ENCODE measurements at places on chromosomes 4 and X.

DNA sequence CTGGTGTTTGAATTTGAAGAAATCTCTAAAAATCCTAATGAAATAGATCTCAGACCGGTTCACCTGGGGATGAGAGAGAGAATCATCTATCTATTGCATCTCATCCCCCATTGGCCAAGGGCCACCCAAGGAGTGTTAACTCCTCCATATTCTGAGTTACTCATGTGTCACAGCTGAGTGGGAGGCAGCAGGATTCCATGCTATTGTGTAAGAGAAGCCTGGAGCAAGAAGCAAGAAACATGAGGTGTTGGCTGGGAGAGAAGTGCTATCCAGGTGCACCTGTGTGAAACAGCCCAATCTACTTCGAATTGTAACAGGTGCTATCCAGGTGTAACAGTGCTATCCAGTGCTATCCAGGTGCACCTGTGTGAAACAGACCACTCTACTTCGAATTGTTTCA, 150.3 kb upstream of the MAOA start:
- no peak for DNase-seq

- no peak for DNase-seq
Measured at GRCh38 chrX:111151764-111152163, 55.8 kb downstream of the PAK3 start.

GRCh38 chr4:181646864-181647263, 596.3 kb upstream of the TENM3 start:
- DNase-seq: no peak

DNA sequence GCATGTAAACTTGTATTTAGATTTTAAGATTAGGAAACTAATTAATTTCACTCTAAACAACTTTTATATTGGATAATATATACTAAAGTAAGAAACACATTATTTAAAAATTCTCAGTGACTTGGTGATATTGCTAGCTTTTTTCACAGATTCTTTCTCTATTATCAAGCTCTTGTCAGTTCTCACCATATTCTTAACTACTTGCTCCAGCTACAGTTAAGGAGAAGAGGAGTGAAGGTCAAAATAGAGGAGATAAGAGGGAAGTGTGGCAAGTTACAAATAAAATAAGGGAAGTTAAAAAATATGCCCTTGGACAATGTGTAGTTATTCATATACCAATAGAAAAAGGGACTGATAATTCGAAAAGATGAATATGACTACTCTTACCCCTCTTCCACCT, 34.7 kb upstream of the NAF1 start:
- DNase-seq: no peak

DNA sequence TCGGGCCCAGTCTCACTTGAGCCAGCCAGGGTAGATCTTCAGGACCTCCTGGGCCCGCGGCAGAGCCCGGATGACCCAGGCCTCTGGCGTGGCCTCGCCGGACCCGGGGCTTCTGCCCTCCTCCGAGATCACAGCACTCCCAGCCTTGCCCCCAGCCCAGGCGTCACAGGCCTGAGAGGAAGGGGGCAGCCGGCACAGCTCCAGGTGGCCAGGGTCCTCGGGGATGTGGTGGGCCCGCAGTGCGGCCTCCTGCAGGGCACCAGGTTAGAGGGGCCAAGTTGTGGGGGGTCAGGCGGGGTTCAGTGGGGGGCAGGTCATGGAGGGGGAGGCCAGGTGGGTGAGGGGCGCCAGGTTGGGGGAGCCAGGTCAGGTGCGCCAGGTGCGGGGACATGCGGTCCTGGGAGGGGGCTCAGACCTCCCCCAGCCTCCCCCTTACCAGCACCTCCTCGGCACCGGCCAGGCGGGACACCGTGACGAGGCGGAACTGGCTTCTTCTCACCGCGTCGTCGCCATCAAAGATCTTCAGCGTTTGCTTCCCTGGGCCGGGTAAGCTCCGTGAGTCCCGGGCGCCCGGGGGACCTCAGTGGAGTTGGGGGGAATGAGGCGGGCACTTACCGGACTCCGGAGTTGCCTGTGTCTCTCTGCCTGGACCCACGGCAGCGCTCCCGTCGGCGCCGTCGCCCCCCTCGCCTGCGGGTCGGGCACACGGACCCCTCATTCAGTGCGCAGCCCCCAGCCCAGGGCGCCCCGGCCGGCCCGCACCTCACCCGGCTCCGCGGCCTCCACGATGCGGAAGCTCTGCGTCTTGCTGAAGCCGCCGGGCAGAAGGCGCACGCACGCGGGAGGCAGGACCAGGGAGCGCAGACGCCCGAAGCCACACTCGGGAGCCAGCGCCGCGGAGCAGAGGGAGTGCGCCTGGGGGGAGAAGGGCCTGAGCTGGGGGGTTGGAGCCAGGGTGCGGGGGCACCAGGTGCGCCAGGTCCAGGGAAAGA, 6.0 kb downstream of the DGKQ start:
- no peak for DNase-seq

- no peak for DNase-seq
Measured at GRCh38 chr4:163665521-163666331, 171.2 kb downstream of the TMA16 start.

DNA sequence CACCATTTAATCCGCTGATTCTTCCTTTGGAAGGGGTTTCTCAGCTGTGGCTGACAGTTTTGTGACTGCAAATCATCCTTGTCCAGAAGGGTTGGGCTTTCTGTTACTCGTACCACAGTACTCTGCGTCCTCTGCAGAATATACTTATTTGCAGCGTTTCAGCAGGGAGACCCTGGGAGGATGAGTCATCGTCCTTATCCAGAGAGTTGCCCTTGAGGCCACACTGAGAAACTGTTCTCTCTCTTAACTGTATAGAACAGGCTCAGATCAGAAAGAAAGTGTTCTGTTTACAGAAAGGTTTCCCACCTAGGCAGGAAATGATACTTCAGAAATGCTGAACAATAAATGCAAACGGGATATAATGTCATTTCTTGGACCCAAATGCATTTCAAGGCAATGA, 47.8 kb upstream of the DDX53 start:
- DNase-seq: no peak

DNA sequence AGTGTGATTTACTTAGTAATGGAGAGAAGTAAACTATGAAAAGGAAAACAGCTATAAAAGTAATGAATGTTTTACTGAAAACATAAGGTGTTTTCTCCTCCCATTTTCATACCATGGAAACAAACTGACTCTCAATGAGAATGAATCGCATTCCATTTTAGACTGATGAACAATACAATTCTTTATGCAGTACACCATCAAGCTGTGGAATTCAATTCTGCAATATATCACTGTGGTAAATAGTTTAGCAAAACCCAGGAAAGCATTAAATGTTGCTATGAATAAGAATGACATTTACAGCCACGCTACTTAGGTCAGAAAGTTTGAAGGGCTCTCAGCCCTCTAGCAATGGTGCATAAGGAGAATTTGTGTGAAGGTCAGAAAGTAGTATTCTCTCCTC, 7.4 kb downstream of the DCAF8L2 start:
- DNase-seq: no peak

GRCh38 chrX:118595501-118596042, 100.0 kb downstream of the DOCK11 start:
- DNase-seq: no peak

GRCh38 chr4:95129031-95129430, 371.3 kb downstream of the BMPR1B start:
- no peak for DNase-seq

DNA sequence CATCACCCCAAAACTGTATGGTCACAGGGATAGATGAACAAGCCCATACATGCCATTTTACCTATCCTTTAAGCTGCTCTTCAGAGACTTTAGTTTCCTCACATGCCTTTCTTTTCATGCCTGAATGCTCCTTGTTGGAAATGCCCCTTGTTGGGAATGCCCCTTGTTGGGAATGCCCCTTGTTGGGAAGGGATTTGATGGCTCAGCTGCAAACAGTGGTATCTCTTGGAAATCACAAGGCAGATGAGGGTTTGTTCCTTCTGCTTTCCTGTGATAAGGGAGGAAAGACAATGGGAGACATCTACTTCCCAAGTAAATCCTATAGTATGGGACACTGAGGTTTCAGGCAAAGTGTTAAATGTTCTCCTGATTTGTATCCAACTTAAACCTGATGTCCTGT, 11.5 kb downstream of the CXCL2 start:
- no peak for DNase-seq

DNA sequence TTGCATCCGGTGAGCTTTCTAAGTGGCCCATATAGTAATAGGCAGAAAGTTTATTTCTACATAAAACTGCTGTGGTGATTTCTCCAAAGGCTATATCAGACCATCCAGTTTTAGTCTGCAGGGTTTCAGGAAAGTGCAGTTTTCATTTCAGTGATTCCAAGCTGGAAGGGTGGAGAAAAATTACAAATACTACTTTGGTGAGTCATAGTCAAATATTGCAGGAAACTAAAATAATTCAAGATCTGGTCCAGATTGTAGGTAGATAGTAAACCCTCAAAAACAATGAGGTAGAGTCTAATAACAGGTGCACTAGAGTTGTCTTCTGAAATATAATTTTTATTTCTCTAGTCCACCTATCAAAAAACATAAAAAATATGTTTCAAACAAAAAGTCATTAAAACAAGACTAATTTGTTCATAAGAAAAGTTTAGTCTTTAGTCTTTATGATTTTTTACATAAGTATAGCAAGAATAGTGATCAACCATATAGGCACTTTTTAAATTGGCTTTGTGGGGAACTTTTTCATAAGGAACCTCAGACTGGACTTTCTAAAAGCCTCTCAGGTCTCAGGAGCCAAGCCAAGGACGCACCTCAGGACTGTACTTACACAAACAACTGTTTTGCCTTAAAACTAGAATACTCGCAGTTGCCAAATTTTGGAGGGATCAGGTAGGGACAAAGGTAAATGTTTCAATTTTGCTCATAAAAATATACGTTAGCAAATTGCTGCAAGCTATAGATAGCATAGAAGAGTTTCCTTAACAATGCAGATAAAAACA, 101.8 kb upstream of the TLR3 start:
- no peak for DNase-seq

DNA sequence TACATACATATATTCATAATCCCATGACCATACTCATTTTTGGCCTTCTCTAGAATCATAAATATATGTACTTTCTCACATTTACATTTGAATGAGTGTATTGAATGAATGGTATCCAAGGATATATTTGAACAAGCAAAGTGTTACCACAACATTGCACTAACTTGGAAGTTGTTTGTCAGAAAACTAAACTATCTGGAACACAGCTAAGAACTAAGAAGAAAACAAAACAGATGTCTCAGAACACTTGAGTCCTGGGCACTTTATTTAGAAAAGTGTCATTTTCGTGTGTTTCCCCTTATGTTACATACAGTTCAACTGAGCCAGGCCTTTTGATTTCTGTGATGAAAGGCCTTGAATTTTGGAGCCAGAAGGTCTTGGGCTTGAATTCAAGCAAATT, 466.7 kb upstream of the FAT1 start:
- DNase-seq: no peak

DNA sequence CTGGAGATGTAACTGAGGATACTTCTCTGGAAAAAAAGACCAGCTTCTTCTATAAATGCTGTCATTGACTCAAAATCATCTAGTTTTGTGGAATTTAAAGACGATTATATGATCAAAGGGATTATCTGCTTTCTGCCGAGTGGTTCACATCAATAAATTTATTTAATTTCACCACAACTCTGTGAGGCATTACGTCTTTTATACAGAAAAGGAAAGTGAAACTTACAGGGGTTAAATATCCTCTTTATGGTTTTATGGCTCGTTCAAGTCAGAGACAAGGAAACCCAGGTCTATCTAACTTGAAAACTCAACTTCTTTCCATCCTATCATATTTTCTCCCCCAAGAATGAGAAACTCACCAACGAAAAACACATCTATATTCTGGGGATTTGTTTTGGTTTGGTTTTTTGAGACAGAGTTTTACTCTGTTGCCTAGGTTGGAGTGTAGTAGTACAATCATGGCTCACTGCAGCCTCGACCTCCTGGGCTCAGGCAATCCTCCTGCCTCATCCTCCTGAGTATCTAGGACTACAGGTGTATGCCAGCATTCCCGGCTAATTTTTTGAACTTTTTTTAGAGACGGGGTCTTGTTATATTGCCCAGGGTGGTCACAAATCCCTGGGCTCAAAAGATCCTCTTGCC, 377.9 kb upstream of the EMCN start:
- DNase-seq: no peak

- DNase-seq: no peak
Measured at GRCh38 chr4:55931833-55932232, 16.9 kb upstream of the CEP135 start.

- DNase-seq: no peak
Measured at GRCh38 chr4:87025614-87026041, 90.8 kb downstream of the AFF1 start.

GRCh38 chr4:182554736-182555135, 311.5 kb downstream of the TENM3 start:
- DNase-seq: no peak

- no peak for DNase-seq
Measured at GRCh38 chr4:118338981-118339765, 13.6 kb downstream of the PRSS12 start.

DNA sequence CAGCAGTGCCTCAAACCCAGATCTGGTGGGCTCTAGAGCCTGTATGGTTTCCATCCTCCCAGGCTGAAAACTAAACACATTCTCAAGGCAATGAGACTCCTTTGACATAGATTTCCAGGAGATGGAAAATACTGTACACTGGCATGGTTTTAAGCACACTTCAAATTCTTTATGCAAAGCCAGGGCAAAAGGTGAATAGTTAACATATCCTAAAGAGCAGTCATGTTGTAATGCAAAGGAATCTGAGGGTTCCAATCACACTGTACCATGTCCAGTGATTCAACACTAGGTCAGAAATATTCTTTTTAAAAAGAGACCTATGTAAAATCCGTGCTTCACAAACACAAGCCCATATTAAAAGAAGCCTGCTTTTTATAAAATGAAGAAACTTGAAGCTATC, 195.3 kb downstream of the QDPR start:
- DNase-seq: no peak

- DNase-seq: no peak
Measured at GRCh38 chr4:62591756-62592155, 1391.6 kb downstream of the ADGRL3 start.

DNA sequence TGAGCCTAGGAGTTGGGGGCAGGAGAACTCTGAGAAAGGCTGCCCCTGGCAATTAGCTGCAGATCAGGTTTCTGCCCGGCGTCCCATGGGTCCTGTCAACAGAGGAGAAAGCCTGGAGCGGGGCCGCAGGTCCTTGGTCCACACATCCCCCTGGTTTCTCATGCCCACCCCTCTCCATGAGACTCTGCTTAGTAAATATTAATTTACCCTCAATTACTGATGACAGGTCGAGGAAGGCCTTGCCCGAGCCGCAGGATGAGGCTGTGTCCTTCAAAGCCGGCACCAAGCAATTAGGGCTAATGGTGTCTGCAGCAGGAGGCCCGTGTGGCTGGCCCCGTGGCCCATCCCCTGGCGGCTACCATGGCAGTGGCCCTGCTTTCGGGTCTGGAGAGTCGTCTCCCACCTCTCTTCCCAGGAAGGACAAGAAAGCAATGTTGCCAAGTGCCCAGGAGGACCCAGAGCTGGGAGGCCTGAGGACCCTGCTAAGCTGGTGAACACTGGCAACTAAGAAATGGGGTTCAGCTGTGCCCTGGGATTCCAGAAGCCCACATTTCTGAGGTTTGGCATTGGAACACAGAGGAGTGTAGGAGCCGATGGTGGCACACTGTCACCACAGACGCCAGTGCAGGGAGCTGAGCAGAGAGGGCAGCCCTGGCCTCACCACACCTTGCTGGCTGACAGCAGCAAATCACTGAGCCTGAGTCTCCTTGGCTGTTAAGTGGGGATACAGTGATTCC, 114.6 kb downstream of the CPZ start:
- DNase-seq: no peak

GRCh38 chrX:134660627-134661026, 2.4 kb upstream of the PLAC1 start:
- DNase-seq: no peak

GRCh38 chr4:117786566-117786965, 247.7 kb upstream of the NDST3 start:
- no peak for DNase-seq

All from activated T-cell treated with anti-CD3 and anti-CD28 coated beads for 4 hours (primary cell).